ENCODE measurements at places on chromosomes 3 and 15. TPM values are rescaled to one million over a fixed set of nuclear protein-coding genes. Genes with fewer than 3 reads are reported as not detected.

SPINK8 gene
- total RNA-seq = not detected

- DNase-seq = no peak
Observed at GRCh38 chr3:150238048-150238802, 169.9 kb upstream of the TSC22D2 start.

GABRB3 gene
- 0.28 TPM for total RNA-seq

GRCh38 chr3:138835397-138835757 lies 649 bp upstream of the PIK3CB start:
- DNase-seq = no peak

DNA sequence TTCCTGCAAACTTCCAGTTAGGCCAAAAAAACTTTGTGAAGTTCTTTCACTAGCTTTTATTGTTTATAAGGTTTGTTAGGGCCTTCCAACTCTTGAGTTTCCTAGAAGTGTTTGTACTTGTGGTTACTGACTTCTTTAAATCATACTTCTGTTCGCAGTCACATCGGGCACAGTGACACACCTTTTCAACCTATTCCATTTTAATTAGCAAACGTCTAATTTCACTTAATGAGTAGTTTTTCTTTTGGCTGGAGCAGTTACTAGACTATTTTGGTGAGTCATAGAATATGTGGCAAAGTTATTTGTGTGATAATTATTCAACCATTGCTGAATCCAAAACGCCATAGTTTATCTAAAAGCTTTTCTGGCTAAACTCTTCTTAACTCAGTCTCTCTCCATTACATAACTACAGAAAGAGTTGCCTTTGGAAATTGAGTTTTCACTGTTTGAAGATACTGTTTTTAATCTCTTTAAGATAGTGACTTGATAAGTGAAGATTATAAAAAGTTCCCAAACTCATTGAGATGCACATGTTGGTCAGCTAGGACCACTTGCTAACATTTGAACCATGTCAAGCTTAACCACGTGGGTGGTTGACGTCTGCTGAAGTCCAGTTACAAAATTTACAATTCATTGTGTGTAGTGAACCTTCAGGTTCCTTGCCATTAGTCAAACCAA lies 21.5 kb downstream of the CNOT10 start:
- no peak for DNase-seq

Measured in dermis blood vessel endothelial cell (primary cell).